ENCODE measurements at places on chromosomes 16 and 17.
A peak's percentile ranks its signal among the peaks of the same experiment; 100 is the strongest.

DNA sequence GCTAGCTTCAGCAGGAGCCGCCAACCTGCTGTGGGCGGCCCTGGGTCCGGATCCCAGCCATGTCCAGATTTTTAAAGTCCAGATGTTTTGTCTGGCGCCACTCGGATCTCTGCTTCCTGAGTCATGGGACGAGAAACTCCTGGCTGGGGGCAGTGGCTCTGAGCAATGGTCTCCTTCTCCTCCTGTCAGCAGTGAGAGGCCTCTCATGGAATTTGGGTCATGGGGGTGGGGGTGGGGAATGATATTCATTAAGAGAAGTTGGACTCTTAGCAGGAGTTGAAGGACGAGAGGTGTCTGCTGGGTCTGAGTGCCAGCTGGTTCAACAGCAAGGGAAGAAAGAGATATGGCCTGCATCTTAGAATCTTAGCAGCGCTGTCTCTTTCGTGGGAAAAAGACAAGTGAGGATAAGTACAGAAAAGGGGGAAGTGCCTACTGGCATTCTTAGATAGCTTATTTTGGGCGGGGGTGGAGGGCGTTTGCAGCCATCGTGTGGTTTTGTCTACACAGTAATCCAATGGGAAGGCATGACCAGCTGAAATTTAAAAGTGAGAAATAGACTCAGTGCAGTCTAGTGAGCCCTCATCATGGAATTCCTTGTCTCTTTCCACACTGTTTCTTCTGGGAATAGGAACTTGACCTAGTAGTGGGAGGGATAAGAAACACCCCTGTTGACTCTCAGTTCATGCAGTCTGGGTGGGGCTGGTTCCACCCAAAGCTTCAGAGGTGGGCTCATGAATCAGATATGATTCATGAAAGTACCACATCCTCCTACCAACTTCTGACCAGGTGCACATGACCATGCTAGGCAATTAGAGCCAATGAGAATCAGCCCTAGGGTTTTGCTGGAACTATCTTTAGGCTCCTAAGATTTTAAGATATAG, 80.5 kb downstream of the MYH13 start:
- DNase-seq: no peak

GRCh38 chr17:59470624-59471297, 94.6 kb upstream of the DHX40 start:
- DNase-seq: no peak

GRCh38 chr17:48613862-48614694, 1.0 kb downstream of the HOXB8 start:
- no peak for DNase-seq

DNA sequence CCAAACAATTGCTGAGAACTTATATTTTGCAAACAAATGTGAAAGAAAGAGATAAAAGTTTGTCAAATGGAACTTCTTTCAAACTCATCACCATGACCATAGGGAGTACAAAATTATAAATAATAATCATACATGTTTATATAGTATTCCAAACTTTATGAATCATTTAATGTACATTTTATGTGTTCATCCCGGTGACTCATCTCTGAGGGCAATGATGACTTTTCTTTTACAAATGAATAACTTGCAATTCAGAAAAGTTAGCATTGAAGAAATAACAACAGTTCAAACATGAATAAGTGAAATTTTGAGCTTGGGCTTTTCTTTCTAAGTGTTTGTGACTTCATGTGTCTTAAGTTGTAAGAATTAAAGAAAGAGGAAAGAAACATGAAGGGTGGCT, 66.3 kb upstream of the CDH8 start:
- no peak for DNase-seq

DNA sequence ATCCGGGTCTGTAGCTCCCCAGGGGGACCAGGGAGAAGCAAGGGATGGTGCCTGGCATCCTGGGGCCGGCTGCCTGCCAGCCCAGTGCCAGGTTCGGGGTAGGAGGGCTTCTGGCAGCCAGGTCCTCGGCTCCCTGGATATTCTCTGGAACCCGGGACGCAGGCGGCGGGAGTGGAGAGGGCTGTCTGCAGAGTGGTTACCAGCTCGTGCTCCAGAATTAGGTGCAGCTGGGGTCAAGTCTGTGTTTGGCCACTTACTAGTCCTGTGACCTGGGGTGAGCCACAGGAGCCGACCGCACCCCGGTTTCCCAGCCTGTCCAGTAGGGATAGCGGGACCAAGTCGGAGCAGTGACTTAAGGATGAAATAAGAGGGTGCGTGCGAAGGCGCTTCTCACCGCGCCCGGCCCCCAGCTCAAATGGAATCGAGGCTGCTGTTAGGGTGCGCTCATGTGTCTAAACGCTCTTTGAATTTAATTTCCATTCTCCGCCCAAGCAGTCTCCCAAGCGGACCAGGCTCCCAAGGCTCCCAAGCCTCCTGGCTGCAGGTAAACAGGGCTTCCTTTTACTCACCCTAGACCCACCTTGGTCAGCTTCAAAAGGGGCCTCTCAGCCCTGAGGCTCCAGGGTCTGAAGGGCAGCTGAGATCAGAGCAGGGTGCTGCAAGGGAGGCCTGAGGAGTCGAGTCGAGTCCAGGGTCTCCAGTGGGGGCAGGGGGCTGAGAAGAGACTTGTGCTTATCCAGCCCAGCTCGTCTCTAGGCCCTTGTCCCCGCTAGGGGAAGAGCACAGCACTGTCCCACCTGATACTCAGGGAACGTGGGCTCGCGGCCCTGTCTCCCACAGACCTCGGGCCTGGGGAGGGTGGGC, 28.3 kb upstream of the ZNF469 start:
- no peak for DNase-seq

DNA sequence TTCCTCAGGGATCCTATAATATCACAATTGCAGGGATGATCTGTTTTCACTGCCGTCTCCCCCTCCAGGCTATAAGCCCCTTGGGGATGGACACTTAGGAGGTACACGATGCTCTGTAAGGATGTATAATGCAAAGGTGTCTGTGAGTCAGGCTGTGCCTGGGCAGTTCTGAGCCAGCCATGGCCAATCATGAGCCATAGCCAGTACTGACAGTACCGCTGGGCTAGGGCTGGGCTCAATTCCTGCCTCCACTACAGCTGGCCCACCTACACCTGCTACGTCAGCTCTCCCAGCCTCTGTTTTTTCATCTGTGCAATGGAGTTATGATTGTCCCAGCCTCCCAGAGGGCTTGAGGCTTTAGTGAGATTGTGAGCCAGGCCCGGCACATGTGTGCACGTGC, 2.8 kb upstream of the WNT9B start:
- DNase-seq: no peak

GRCh38 chr16:67387479-67388079, 5.7 kb downstream of the TPPP3 start:
- no peak for DNase-seq

DNA sequence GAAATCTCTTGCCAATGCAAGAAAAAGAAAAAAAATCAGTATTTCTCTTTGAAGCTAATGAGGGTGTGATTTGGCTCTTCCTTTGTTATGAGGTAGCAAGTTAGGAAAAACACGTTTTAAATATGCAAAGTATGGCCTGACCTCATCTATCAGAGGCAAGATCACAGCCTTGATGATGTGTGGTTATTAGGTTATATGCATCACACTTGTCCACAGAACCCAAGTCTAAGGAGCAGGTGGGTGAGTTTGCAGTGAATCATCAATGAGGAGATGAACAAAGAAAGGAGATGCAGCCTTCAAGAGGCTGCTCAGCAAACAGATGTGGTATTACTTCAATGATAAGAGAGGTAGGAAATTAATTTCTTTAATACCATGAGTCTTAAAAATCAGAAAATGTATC, 594.8 kb upstream of the CDH5 start:
- DNase-seq: no peak

- peak; percentile 72 for DNase-seq
Measured at GRCh38 chr17:57407287-57408070, 151.2 kb downstream of the MSI2 start.

DNA sequence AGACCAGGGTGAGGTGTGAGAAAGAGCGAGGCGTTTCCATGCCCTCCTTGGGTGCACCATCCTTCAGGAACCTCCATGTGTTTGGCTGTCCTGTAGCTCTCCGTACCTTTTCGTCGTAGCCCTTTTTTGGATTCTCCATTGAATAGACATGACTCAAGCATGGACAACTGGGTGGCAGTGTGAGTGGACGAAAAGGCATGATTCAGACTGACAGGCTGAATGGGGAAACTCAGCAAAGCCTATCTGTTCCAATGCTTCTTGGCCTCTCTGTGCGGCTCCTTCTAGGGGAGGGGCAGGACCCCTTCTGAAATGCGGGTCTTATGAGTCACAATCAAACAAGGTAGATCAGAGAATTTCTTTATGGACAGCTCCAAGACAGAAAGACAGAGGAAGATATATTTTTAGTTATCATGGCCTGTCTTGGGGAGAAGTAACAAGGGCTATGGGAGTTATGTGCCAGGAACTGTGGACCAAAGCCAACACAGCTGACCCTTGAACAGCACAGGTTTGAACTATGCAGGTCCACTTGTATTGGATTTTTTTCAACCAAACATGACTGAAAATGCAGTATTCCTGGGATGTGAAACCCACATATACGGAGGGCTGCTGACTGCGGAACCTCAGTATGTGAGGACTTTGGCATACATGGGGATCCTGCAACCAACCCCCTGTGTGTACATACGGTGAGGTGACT, 22.9 kb downstream of the ADORA2B start:
- no peak for DNase-seq

DNA sequence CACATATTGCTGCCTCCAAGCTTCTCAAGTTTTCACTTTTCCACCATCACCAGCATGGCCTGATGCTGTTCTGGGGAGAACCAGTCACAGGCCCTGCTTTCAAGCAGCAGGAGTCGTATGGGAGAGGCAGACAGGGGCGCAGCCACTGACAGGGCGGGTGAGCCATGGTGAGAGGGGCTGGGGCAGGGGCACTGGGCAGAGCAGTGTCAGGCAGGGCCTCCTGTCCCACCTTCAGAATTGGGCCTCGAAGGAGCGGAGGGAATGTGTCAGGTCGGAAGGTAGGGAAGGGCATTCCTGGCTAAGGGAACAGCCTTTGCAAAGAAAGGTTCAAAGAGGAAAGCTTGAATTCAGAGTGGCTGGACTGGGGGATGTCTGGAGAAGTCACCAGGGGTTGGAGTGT, 4.9 kb upstream of the MAP2K3 start:
- no peak for DNase-seq

- no peak for DNase-seq
Measured at GRCh38 chr17:63341276-63341675, 104.8 kb downstream of the CYB561 start.

GRCh38 chr16:49460786-49461470, 87.3 kb downstream of the C16orf78 start:
- DNase-seq: no peak

DNA sequence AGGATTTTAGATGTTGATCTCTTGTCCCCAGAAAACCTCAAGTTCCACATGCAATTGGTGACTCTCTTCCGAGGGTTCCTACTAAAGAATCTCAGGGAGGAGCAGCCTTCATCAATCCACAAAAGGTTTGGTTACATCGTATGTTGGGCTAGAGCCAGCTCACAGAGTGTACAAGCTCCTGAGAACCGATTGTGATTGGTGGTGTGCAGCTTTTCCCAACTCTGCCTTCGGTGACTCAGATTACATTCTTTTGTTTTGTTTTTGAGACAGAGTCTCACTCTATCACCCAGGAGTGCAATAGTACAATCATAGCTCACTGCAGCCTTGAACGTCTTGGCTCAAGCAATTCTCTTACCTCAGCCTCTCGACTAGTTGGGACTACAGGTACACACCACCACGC, 172.4 kb downstream of the PMP22 start:
- no peak for DNase-seq

DNA sequence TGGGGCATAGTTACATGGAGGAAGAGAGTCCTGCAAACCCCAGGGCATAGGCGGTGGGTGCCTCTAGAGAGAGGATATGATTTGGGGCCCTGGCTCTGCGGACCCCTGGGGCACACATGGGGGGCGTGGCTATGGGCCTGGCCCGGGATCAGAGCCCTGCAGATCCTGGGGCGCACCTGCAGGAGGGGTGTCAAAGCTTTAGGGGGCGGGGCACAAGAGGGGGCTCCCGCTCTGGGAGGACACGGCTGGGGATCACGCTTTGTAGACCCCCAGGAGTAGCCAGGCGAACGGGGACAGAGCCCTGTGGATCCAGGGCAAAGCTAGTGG, 497 bp downstream of the BCL7C start:
- no peak for DNase-seq

GRCh38 chr16:2779978-2780898, 3.2 kb upstream of the ELOB start:
- no peak for DNase-seq

DNA sequence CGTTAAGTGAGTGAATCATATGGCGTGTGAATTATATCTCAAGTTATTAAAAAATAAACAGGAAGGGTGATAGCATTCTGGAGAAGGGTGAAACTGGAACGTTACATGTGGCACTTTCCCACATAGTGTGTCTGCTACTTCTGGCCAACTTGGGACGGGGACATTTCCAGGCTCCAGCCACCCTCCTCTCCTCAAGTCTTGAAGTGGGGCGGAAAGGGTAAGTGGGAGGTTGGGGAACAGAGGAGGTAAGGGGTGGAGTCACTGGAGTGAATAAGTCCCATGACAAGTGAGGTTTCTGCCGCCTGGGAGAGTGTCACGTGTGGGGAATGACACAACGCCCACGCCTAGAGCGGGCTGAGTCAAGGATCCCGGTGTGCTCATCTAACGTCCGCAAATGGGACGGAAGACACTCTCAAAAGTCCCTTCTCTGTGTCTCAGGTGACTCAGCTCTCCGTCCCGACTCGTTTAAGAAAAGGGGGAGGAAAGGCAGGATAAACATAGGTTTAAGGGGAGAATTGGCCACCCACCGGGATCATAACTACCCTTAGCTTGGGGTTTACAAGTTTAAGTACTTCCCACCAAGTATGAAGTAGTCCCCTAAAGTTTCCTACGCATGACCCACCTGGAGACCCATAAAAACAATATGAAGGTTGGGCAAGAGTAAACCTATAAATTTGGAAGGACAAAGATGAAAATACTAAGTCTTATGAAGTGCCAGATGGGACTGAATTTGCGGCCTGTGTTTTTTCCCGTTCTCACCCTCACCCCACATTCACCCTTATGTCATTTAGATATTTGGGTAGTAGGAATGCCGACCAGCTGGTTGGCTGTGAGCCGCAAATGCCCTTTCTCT, 1.2 kb upstream of the SPAG9 start:
- peak; percentile 97 for DNase-seq

DNA sequence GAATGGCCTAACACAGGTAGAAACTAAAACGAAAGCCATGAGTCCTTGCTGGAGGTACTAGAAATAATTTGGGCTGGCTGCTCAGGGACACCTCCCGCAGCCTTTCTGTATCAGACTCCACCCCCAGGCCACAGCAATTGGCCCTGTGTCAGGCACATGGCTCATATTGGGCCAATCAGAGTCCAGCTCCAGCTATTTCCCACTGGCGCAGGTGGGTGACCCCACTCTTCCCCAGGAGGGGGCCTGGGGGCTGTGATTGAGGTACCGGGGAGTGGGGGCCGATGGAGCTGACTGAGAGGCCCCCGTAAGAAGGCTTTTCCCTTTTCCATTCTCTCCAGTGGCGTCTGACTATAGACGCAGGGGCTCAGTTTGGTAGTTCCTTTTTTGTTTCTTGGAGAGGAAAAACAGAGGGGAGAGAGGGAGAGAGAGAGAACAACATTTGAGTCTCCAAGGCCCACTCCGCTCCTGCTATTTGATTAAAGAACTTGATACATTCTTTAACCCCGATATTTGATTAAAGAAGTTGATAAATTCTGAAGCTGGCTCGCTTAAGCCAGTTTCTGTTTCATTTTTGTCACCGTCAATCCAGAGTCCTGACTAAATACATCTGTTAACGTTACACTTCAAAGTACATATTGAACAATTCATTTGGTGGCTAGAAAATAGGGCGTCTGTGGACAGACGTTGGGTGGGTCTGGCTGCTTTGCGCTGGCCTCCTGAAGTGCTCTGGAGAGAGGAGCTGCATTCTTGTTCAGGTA, 26.3 kb downstream of the FOXL1 start:
- peak; percentile 37 for DNase-seq

All from small intestine (tissue), 16 donors.